Astrocyte of the hippocampus (primary cell): ENCODE measurements at places on chromosomes 1 and 21.
A peak's percentile ranks its signal among the peaks of the same experiment; 100 is the strongest.

DNA sequence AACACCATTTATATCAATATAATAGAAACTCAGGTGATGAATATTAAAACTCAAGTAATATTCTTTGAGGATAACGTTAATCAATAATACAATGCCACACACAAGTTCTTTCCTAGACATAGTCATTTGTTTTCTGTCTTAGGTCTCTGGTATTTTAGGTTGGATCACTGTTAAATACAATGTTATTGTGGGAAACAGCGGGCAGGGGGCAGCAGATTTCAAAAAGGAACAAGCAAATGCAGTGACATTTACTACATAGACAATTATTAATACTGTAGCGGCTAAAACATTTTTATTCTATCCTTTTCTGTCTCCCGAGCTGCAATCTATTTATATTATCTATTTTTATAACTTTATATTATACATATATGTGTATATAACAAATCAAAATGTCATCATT lies 186.4 kb upstream of the ZNHIT6 start:
- DNase-seq, result peak; percentile 55

GRCh38 chr1:26274801-26275425 lies 5.0 kb upstream of the SH3BGRL3 start:
- DNase-seq, result no peak

DNA sequence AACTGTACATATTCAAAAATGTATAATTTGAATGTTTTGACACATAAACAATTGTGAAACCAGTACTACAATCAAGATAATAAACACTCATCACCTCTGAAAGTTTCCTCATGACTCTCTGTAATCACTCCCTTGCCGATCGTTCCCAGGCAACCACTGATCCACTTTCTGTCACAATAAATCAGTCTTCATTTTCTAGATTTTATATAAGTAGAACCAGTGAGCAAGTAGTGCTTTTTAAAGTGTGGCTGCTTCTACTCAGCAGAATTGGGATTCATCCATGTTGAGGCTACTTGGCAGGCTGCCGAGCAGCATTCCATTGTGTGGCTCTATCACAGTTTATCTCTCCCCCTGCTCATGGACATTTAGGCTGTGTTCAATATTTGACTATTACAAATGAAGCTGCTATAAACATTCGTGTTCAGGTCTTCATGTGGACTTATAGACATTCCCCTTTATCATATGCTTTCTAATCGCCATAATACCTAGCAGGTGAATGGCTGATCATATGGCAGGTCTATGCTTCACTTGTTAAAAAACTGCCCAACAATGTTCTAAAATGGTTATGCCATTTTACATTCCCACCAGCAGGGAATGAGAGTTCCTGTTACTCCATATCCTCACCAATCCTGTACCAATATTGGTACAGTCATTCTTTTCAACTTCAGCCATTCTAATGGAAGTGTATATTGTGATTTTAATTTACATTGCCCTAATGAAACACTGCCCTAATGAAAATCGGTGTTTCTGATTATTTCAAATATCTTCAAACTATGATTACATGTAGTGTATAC lies 20.5 kb downstream of the TEX38 start:
- DNase-seq, result peak; percentile 38

GRCh38 chr1:194795917-194796593 lies 1609.6 kb upstream of the B3GALT2 start:
- DNase-seq, result no peak

GRCh38 chr1:15803380-15803779 lies 4.1 kb downstream of the UQCRHL start:
- DNase-seq, result peak; percentile 67

DNA sequence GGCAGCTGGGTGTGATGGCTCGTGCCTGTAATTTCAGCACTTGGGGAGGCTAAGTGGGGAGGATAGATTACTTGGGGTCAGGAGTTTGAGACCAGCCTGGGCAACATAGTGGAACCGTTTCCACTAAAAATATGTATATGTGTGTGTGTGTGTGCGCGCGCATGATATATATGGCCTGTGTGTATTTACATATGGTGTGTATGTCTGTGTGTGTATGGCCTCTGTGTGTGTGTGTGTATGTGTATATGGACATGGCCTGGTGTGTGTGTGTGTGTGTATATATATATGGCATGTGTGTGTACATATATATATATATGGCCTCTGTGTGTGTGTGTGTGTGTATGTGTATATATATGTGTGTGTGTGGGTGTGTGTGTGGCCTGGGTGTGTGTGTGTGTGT lies 16.0 kb upstream of the SLC2A7 start:
- no peak for DNase-seq

- peak; percentile 20 for DNase-seq
Measured at GRCh38 chr1:62271948-62272728, 47.1 kb downstream of the KANK4 start.

DNA sequence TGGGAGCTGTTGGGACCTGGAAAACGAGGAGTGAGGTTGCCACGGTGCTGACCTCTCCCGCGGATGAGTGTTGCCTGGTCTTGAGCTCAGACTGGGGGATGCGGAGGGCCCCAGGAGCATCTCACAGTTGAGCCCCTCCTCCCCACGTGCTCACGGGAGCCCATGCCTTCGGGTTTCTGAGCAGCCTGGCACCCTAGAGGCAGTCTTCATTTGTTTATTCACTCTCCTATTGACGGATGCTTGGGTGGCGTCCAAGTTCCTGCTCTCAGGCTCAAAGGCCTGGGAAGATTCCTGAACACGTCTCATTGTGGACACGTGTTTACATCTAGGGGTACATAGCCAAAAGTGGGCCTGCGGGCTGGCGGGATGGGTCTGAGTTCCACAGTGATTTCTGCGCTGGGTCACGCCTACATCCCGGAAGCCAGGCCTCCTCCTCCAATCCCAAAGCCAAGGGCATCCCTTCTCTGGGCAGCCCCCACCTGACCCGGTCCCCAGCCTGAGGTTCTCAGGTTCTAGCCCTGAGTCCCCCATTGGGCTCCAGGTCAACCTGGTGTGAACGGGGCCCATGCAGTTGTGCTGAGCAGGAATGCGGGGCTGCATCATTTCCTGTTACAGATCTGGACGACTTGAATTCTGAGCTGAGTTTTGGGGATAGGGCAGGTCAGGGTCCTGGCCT lies 14.7 kb downstream of the WNT3A start:
- DNase-seq, result peak; percentile 52

DNA sequence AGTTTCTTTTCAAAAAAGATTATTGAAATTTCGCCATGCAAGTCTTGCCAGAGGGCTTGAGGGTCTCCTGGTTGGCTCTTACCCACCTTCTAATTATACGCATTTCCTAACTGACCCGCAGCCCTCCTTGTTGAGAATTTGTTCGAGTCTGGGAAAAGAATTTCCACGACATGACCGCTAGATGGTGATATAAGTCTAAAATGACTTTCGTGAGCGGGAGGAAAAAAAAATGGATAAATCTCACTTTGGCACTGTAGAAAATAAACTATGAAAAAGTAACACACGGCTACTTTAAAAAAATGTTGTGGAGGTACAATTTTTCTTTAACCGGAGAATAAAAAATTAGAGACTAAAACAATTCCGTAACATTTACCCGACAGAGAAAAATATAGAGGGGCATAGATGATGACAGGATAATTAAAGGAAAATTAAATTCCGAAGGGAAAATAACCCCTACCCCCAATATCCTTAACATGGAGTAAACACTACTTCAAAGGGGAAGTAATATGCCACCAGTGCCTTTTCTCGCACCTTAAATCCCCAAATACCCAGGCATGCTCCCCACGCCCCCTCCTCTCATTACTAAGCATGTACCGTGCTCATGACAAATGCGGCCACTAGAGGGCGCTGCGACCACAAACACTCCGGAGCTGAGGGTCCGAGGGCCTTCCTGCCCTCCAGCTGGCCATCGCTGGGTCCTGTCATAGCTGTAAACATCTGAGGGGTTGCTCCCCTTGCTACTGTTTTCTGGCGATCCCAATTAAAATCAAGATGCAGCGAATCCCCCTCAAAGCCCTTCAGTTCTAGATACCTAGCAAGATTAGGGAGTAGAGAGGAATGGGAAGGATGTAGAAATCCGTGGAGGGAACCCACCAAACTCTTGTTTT lies 266.9 kb downstream of the ASTN1 start:
- peak; percentile 71 for DNase-seq

- DNase-seq, result no peak
Measured at GRCh38 chr1:150243003-150243402, 7.1 kb upstream of the ANP32E start.

DNA sequence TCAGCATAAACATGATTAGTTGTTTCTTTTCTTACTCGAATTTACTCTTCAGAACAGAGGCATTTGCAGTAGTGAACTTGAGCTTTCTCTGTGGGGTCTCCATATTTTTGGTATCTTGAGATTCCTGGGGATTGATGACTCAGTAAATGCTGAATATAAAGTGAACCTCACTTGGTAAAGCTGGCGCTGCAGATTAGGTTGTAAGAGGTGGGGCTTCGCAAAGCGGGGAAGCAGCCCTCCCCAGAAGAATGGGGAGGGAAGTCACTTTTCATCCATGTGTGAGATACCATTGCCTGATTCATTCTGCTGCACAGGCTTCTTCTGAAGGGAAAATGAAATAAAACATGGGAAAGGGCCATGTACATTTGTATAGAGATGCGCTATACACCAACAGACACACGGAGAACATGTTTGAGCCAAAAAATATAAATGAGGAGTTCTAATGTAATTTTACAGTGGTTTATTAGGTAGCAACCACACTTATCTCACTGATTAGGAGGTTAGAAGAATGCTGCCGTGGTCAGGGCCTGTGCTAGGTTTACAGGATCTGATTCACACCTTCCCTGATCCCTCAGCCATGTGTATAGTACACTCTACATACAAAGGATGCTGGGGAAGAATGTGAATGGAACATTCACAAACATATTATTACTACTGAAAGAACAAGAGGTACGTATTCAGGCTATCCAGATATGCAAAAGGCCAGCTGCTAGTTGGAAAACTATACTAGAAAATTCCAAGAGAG lies 63.5 kb downstream of the DNTTIP2 start:
- DNase-seq, result peak; percentile 78

- no peak for DNase-seq
Measured at GRCh38 chr1:9345922-9346321, 53.2 kb downstream of the SPSB1 start.

GRCh38 chr1:3263790-3264189 lies 190.7 kb upstream of the ARHGEF16 start:
- no peak for DNase-seq

GRCh38 chr1:90964444-90965035 lies 57.3 kb downstream of the ZNF644 start:
- peak; percentile 28 for DNase-seq

DNA sequence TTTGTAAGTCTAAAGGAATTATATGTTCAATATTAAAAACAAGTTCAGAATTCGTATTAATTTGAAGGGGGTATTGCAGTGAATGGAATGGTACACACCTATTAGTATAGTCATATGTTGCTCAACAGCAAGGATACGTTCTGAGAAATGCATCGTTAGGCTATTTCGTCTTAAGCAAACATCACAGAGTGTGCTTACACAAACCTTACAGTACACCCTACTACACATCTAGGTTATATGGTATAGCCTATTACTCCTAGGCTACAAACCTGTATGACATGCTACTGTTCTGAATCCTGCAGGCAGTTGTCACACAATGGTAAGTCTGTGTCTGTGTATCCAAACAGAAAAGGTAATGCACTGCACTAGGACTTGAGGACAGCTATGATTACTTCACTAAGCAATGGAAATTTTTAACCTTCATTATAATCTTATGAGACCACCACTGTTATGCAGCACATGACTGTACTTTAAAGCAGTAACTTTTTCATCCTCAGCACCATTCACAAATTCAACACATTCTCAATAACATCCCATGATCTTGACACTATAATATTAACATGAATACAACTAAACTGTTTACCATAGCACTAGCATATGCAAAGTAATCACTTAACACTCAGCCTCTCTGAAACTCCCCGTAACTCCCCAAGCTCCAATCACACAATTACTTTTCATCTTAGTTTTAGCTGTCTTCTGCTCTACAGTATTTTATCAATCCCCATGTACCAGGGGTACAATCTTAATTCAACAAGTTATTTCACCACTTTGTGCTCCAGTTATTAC lies 14.4 kb upstream of the PSMG1 start:
- no peak for DNase-seq

- no peak for DNase-seq
Measured at GRCh38 chr1:231899713-231900435, 273.3 kb downstream of the DISC1 start.

- peak; percentile 73 for DNase-seq
Measured at GRCh38 chr21:36437745-36438128, 42.2 kb downstream of the CLDN14 start.

DNA sequence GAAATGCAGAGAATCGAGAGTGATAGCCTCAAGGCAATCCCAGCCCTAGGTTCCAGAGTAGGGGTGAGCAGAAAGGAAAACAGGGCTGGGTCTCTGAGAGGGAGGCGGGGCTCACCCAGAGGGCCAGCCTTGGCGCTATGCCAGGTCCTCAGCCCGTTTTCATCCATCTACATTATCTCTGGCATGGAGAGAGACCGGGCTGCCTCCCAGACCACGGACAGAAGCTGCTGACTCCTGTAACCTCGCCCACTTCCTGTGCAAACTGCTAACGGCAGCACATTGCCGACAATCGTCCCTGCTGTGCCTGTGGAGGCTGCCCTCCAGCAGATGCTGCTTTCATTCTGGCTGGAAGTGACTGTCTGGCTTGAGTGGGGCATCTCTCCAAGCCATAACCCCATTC lies 569.1 kb downstream of the NPHP4 start:
- peak; percentile 7 for DNase-seq

DNA sequence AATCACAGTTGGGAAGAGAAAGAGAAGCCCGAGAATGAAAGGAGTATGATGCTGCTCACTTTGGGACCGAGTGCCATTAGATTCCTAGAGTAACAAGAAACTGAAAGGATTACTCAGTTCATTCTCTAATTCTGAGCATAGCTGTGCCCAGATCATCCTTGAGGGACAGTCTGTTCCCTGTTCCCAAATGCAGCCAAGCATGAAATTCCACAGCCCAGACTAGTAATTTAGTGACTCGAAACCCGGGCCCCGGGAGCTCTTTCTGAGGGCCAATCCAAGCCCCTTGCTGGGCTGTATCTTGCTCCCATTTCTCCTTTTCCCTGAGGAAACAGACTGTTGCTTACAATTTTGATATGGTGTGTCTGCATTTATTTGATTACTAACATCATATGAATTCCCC lies 30.0 kb upstream of the ETS2 start:
- DNase-seq, result no peak

GRCh38 chr1:193366764-193367507 lies 180.5 kb upstream of the B3GALT2 start:
- no peak for DNase-seq

DNA sequence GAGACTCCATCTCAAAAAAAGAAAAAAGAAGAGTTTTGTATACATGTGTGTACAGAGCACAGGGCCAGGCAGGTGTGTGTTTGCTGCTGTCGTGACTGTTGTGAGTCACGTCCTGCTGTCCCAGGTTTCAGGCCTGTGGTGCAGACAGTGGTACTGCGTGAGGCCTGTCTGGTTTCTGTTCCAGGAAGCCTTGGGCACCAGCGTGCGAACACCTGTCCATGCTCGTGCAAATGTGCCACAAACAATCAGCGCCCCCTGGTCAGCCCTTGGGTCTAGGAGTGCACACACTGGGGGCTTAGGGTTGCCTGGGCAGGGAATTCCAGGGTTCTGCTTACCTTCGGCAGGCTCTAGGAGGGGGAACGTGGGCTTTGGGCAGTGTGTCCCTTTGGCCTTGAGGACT lies 16.9 kb downstream of the GPR157 start:
- DNase-seq, result no peak
